HEK293T (cell line): ENCODE measurements at places on chromosomes 1 and 21.

- no peak for DNase-seq
Measured at GRCh38 chr1:232773752-232774151, 31.5 kb upstream of the MAP10 start.

GRCh38 chr1:189237008-189237407 is 1240.7 kb downstream of the BRINP3 start:
- DNase-seq, result no peak

GRCh38 chr1:3248155-3249141 is 179.4 kb downstream of the PRDM16 start:
- DNase-seq, result peak; percentile 61

- no peak for DNase-seq
Measured at GRCh38 chr1:77975386-77975785, 3.5 kb downstream of the FUBP1 start.

DNA sequence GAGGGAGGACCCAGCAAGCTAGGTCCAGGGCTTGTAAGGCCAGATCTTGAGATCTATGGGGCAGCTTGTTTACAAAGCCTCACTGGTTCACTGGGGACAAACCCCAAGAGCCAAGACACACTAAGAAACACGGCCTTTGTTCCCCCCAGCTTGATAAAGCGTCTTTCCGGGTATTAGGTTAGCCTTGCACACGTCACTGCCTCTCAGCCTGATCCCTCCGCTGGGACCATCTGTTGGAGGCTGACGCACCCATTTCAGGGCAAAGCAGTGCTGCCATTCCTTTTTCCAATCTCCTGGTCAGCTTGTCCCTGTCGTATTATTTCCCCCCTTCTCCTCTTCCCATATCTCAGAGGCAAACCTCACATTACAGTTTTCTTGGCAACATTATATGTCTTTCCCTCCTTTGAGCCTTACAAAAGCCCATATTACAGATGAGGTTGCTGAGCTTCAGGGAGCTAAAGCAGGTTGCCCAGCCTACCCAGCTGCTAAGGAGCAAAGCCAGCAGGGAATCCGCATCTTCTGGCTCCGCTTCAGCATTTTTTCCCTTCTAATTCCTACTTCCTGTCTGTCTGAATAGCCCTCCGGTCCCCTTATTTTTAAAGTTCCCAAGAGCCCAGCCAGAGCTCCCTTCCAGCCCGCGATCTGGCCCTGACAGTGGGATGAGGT is 4.1 kb downstream of the HEYL start:
- DNase-seq, result no peak

- DNase-seq, result no peak
Measured at GRCh38 chr21:25551569-25551968, 55.7 kb downstream of the MRPL39 start.

DNA sequence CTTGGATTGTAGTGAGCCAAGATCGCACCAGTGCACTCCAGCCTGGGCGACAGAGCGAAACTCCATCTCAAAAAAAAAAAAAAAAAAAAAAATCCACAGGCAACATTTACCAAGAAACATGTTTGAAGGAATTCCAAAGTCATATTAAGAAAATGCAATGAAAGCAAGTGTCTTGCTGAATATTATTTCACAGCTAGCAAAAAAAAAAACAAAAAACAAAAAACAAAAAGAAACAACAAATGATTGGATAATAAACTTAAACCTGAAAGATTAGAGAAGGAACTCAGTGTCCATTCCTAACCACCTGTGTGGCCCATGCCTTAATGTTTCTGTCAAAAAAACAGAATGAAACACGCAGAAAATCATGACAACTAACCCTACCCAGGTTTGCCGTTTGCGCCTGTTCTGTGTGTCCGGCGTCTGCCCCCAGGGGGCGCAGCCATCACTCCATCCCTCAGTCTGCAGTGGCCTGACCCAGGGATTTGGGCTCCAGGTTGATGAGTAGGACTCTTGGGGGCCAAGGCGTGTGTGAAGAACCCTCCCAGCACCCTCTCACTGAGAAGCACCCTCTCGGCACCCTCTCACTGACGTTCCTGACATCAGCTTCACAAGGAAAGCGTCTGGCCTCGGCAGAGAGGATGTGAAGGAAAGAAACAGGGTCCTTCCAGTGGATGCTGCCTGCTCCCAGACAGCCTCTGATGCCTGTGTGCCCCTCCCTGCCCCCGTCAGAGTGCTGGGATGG is 19.2 kb upstream of the PTTG1IP start:
- peak; percentile 82 for DNase-seq

DNA sequence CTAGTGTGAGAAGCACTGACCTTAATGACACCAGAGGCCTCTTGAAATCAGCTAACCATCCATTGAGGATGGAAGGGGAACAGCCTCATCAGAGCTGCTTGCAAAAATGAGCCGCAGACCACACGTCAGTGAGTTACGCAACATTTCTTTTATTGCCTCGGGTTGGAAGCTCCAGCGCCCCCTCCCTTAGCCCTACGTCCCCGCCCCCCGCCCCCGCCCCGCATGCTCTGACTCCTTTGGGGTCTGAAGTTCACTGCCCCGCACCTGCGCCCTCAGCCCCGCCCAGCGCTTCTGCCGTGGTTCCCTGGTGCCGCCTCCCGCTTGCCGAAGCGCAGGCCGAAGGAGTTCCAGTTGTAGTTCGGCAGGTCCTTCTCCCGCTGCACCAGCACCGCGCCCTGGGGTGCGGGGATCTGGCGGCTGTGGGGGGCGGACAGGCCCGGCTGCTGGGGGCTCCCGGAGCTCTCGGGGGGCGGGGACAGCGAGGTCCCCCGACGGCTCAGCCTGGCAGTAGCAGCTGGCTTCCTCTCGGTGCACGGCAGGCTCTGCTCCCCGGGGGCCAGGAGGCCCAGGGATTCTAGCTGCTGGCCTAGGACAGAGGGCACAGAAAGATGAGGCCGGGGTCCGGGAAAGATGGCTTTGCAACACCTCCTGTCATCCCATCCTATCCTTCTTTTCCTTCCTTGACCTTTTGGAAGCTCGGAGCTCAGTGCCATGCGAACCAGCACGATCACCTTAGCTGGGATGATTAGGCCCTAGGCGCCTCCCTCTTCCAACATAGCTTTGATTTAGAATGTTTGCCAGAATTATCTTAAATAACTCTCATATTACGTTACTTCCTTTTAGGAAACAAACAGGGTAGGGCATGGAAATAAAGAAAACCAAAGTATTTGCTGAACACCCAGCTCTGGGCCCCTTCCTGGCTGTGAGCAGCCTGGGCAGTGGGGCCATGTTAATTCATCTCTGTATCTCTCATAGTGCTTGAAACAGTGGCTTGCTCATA is 5.8 kb downstream of the KISS1 start:
- no peak for DNase-seq

DNA sequence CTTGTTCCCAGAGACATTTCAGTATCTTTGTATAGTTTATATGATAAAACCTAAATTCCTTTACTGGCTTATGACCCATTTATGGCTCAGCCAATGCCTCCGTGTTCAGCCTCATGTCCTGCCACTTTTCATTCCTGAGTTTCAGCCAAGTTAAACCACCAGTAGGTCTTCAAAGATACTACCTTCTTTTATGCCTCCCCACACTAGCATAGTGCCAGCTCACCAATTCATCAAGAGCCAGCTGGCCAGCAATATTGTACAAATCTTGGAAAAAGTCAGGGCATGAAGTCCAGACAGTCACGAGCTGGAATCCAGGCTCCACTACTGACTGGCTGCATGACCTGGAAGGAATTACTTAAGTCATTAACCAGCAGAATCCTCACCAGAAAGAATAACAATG is 446.0 kb downstream of the GPATCH2 start:
- DNase-seq, result no peak

DNA sequence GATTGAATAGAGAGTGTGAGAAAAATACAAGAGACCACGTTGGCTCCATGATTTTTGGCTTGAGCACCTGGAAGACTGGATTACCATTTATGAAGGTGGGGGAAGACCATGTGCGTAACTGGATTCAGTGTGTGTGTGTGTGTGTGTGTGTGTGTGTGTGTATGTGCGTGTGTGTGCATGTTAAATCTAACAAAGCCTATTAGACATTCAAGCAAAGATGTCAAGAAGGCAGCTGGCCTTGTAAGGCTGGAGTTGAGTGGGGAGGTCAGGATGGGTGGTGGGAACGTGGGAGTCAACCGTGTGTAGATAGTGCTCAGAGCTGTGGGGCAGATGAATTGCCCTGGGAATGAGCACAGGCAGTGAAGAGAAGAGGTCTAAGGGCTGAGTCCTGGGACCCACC is 293.8 kb upstream of the POU3F1 start:
- DNase-seq, result no peak

DNA sequence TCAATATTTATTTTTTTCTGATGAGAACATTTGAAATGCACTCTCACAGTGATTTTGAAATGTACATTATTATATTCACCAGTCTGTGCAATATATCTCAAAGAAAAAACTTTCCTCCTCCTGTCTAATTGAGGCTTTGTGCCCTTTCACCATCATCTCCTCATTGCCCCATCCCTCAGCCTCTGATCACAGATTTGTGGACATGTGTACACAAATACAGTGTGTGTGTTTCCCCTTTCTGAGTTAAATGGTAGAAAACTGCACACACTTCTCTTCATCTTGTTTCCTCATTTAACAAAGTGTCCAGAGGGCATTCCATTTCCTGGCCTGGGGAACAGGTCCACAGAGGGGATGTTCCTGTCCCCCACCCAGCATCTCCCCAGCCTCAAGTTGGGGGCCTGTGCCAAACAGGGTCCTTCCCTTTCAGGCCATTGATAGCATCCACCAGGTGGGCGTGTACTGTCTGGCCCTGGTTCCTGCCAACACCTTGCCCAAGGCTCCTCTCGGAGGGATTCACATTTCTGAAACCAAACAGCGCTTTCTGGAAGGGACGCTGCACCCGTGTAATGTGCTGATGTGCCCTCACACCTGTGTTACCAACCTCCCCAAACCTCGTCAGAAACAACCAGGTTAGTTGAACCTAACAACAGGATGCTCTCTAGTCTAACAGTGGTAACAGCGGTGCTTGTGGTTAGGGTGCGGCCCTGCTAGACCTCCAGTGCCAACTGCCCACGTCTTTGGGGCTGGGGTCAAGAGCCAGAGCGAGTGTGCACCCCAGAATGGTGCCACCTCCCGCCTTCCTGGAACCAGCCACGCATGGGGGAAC is 54.6 kb downstream of the S100B start:
- DNase-seq, result no peak

DNA sequence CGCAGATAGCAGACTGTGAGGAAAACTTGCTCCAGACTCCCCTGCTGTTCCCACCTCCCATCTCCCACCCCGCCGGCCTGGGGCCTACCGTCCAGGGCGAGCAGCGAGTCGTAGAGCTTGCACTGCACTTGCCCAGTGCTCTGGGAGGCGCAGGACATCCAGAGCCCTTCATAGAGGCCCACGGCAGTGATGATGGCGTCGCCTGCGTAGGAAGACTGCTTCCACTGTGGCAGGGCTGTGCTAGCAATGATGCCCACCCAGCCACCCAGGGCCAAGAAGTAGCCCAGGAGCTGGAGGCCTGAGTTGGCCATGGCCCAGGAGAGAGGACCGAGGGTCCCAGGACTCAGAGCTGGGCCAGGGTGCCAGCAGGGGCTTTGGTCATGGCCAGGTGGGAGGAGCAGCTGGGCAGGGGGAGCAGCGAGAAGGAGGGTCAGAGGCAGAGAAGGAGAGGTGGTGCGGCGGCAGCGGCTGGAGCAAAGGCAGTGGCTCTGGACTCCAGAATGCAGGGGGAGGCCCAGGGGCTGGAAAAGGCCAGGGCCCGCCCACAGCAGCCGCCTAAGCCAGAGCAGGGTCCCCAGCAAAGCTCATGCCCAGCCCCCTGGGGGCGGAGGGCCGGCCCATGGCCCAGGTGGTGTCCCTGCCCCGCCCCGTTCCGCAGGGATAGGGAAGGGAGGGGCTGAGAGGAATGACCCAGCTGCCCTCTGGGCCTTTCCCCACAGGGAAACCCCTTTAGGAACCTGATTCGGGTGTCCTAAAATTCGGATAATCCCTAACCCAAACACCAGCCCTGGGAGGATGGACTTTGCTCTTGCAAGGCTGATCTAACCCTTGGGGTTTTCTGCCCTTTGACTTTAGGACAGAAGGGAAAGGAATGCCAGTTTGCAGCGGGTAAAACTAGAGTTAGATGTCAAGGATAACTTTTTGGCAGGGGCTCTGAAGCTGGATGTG is at the start of gene CLDN19:
CLDN19 (minus strand) TSS at position 484 of the 948 bp plus-strand sequence; CDS start at position 311, 173 bp downstream.
- no peak for DNase-seq

GRCh38 chr1:223515421-223515820 is 122.2 kb downstream of the CCDC185 start:
- no peak for DNase-seq

DNA sequence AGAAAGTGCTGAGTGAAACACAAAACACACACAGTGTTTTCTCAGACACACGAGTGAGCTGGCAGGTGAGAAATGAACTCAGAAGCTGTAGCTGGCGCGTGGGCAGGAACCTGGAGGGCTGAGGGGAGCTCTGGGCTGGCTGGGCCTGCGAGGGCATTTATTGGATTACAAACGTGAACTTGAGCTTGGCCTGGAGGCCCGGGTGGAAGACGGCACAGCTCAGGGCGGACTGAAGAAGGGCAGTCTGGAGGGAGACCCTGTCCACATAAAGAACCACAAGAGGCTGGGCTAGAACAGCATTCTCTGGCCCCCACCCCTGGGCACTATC is 52.1 kb upstream of the ADARB1 start:
- no peak for DNase-seq

DNA sequence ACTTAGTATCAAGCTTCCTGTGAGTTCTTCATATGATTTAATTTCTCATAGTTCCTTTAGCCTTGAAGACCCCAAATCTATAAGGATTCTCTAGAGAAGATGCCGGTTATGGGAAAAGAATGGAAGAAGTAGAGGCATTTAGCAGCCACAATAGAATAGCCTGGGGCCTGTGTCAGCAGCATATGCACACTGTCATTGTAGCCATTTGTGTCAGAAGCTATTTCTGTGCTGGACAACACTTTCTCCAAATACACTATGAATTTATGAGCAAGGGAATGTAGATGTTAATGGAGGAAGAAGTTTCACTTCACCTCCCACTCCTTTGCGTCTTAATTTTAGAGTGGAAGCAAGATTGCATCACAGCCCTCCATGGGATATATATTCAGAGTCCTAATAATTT is 17.4 kb downstream of the JAM2 start:
- no peak for DNase-seq

GRCh38 chr1:41640141-41640751 is 155.8 kb upstream of the EDN2 start:
- DNase-seq, result no peak

- DNase-seq, result no peak
Measured at GRCh38 chr1:221878134-221878533, 136.2 kb upstream of the DUSP10 start.

- DNase-seq, result peak; percentile 70
Measured at GRCh38 chr1:148264374-148265276, 112.5 kb upstream of the NBPF11 start.

DNA sequence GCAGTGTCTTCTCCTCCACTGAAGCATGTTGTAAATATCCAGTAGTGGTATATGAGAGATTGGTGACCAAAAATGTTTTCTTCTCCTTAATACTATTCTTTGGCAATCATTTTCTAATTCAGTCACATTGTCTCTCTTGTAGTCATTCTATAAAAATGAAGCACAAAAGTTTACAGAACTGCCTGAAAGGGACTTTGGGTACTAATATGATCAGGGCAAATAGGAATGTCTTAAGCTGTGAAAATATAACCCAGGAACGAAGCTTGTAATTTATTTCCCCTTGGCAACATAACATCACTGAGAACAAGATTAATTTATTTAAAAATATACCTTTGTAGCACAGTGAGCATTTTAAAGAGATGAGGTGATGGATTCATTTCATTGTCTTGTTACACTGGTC is 4.9 kb downstream of the B3GALT2 start:
- no peak for DNase-seq
